CD4-positive, alpha-beta T cell treated with Interleukin-12 subunit alpha and Interleukin-12 subunit beta, for 1 hour (primary cell): ENCODE measurements at places on chromosomes 2 and 18.
A peak's percentile ranks its signal among the peaks of the same experiment; 100 is the strongest.

DNA sequence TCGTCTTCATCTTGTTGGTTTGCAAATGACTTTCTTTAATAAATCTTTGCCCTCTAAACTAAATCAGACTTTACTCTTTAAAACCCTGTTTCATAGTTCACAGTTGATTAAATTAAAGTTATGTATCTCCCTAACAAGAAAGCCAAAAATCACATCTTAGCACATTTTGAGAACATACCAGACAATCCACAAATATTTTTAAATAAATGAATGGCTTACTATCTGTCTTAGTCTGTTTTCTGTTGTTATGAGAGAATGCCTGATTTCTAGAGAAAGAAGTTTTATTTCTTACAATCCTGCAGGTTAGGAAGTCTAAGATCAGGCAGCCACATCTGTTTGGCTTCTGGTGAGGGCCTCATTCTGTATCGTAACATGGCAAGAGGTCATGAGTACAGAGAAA is 1090.2 kb upstream of the PIK3C3 start:
- no peak for DNase-seq

DNA sequence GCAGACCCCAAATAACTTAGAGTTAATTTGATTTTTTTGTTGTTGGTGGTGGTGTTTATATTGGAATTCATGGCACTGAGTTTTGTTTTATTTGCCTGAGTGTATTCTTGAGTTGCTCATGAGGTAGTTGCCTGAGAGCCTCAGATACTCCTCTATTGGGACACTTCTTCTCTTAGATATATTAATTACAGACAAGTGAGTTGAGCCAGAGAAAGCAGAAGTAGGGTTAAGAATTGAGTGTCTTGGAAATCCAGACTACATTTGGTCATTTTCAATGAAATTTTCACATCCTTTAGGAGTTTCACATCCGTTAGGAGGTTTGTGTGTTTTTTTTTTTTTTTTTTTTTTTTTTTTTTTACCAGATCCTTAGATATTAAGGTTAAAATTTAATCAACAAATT is 29.0 kb downstream of the FMNL2 start:
- DNase-seq, result no peak

- no peak for DNase-seq
Measured at GRCh38 chr2:11201969-11202368, 46.7 kb downstream of the SLC66A3 start.

- DNase-seq, result no peak
Measured at GRCh38 chr2:194271293-194271961, 1385.6 kb upstream of the SLC39A10 start.

- no peak for DNase-seq
Measured at GRCh38 chr2:237729681-237730475, 68.7 kb upstream of the RBM44 start.

- DNase-seq, result no peak
Measured at GRCh38 chr2:48278590-48278989, 251.4 kb upstream of the STON1 start.

DNA sequence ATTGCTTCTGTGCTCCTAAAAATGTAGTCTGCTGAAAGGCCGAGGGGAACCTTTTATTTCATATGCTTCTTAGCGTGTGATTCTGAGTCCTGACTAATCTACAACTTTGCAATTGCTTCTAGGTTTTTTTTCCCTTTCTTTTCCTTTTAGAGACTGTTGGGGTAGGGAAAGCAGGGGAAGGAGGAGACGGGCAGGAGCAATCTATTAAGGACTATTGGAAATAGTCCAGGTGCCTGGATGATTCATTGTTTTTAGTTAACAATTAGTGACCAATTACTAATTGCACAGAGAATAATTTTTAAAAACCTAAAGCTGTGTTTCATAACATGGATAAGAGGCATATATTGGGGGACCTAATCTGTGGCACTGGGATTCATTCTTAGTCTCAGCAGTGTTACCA is 49.4 kb upstream of the STON1 start:
- DNase-seq, result no peak

- no peak for DNase-seq
Measured at GRCh38 chr2:31038385-31038784, 99.9 kb downstream of the GALNT14 start.

GRCh38 chr2:88254437-88255091 is 84.4 kb downstream of the THNSL2 start:
- DNase-seq, result no peak

- no peak for DNase-seq
Measured at GRCh38 chr2:10814571-10815331, 2.2 kb upstream of the PDIA6 start.

GRCh38 chr2:233079473-233079877 is 19.3 kb downstream of the INPP5D start:
- DNase-seq, result peak; percentile 52

DNA sequence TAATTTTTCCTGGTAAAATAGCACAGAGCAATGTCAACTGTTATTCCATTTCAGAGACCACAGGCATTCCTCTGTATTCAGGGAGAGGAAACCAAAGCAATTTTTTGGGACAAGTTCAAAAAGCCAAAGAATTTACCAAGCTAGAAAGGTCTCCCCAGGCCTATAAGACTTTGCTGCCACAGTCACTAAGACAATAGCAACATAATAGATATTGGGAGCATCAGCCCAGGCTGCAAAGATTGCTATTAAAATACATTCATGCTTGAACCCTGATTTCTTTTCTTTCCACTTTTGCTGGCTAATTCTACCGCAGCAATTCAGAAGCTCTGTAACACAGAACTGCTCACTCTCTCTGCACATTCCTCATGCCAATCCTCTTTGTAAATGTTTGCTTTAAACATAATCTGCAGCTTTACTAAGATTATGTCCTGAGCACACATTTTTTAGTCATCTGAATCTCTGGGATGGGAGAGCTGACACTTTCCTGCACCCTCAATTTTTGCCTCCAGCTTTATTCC is 76.3 kb downstream of the CLHC1 start:
- no peak for DNase-seq

GRCh38 chr2:114040826-114041225 is 150.9 kb downstream of the ACTR3 start:
- no peak for DNase-seq

DNA sequence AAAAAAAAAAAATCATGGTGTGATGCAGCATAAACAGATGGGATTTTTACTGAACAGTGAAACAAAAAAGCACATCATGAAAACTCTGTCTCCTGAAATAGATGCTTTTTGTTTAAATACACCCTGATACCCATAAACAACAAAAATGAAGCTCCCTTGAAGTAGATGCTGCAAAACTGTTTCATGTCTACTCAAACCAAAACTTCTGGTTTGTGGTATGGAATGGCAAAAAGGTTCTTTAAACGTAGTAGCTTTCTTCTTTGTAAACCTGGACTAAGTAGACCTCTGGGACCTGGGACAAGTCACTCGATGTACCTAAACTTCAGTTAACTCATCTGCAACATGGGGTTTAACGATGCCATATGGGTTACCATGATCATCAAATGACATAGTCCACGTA is 64.4 kb upstream of the RAPH1 start:
- no peak for DNase-seq

GRCh38 chr2:124213977-124214587 is 189.0 kb downstream of the CNTNAP5 start:
- DNase-seq, result no peak

DNA sequence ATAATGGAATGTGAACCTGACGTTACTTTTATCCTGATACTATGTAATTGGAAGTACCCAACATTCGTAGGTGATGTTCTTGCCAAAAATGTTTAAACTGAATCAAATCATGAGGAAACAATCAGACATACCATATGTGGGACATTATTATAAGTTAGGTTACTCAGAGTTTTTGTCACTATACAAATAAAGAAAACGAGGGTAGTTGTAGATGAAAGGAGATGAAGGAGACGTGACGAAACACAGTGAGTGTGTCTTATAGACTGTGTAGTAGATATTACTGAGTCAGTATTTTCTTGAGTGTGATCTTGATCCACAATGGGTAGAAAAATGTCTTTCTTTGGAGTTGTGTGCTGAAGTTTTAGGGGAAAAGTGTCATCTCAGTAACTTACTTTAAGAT is 176.8 kb downstream of the ZNF407 start:
- no peak for DNase-seq

- no peak for DNase-seq
Measured at GRCh38 chr2:233700028-233700635, 7.4 kb downstream of the UGT1A6 start.

- DNase-seq, result no peak
Measured at GRCh38 chr2:30796699-30797098, 10.5 kb downstream of the CAPN13 start.

- peak; percentile 27 for DNase-seq
Measured at GRCh38 chr18:23585007-23585871, 1.1 kb downstream of the NPC1 start.

DNA sequence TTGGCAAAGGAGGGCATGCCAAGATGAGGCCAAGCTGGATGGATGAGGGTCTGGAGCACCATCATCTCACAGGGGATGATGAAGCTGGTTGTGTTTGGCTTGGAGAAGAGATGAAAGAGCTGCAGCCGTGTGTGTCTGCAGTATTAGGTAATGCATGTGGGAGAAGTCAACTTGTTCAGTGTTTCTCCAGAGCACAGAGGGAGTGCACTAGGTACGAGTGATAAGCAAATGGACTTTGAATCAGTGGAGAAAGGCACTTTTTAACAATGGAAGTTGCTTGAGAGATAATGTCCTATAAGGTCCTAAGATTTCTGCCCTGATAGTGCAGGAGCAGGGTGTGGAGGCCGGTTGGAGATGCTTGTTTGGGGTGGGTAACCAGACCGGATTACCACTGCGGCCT is 36.0 kb downstream of the SLC14A2 start:
- DNase-seq, result no peak

- no peak for DNase-seq
Measured at GRCh38 chr2:148802448-148803220, 72.4 kb upstream of the KIF5C start.

DNA sequence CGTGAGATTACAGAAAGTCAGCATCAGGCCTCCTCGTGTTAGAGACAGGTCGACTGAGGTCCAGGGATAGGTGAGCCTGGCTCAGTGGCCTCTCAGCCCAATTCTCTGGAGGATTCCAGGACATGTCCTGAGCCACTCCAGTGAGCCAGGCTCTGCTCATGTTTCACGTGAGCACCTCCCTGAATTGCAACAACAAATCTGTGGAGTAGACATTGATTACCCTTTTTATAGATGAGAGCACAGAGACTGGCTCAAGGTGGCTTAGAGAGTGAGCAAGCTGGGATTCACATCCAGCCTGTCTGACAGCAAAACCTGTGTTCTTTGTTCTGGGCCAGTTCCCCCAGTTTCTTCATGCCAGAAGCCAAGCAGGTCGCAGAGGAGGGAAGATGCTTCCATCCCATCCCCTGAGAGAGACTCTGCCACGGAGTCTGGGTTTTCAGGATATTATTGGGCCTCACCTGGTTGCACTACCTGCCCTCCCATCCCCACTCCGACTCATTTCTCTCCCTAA is 46.4 kb downstream of the HS1BP3 start:
- DNase-seq, result no peak

- DNase-seq, result no peak
Measured at GRCh38 chr2:32732912-32733472, 105.1 kb downstream of the TTC27 start.

GRCh38 chr2:168901003-168901402 is at the start of gene G6PC2:
G6PC2 (plus strand) TSS chr2:168901291; CDS start chr2:168901332, 41 bp downstream.
- DNase-seq, result no peak

GRCh38 chr2:84424152-84424551 is 34.9 kb downstream of the SUCLG1 start:
- no peak for DNase-seq

DNA sequence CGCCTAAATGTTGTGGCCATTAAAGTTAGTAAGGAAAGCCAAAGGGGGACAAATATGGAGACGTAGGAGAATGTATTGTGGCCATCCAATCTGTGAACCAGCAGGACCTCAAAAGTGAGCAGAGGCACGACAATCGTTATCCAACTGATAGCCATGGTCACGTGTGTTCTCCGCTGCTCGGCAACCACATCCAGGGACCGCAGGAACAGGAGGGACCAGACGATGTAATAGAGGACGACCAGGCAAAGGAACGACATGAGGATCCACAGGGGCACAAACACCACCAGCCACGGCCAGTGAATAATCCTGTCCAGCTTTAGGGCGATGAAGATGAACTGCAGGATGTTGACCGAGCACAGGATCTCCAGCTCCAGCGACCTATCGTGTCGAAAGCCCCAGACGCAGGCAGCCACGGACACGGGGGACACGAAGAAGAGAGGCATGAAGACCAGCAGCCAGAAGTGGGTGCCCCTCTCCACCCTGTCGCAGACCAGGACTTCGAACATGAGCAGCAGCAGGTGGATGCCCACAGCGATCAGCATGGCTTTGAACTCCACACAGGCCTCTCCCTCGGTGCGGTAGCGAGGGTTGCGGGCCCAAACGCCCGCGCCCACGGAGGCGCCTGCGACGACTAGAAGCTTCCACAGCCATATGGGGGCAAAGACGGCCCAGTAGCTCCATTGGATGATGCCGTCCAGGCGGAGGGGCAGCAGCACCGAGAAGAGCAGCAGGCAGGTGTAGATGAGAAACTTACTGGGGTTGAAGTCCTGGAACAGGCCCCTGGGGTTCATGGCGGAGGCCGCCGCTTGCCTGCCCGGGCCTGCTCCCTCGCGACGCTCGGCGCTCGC is 790 bp downstream of the TMEM185B start:
- DNase-seq, result no peak

- DNase-seq, result no peak
Measured at GRCh38 chr2:126771094-126771493, 115.1 kb downstream of the GYPC start.

DNA sequence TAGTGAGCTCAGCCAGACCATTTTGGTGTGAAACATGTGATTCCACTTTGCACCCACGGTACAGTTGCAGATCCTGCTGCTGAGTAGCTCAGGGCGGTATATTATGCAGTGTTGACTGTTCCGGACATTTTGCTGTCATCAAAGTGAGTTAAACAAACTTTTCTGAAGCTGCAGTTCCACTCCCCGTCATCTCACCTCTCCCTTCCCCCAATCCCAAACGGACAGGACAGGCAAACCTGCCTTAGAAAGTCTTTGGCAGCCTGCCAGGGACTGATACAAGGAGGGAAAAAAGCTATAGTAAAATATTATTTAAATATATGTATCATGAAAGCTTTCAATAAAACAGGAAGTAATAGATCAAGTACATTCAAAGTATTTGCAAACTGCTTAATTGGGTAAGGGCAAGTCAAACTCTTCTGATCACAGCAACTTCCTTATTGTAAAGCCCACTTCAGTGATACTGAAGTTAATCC is 35.5 kb upstream of the SP5 start:
- no peak for DNase-seq

- DNase-seq, result peak; percentile 7
Measured at GRCh38 chr18:8706791-8707555, 1.6 kb downstream of the MTCL1 start.

DNA sequence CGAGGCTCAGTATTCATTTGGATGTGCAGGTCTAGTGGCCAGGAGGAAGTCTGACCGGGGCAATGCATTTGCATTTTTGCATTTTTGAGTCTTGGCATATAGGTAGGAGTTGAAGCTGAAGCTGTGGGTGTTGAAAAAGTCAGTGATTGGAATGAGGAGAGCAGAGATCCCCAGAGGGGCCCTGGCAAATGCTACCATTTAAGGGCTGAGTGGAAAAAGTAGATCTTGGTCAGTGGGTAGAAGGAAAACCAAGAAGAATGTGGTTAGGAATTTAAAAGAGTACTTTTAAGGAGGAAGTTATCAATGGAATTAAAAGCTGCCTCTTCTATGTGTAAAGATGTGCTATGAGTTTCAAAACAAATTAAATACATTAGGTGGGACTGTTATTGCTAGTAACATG is 143.0 kb downstream of the ZEB2 start:
- DNase-seq, result no peak

- no peak for DNase-seq
Measured at GRCh38 chr2:229641676-229642075, 72.7 kb downstream of the DNER start.

- no peak for DNase-seq
Measured at GRCh38 chr2:96934831-96935540, 51.4 kb downstream of the FAM178B start.

- no peak for DNase-seq
Measured at GRCh38 chr2:46195819-46196218, 101.4 kb upstream of the EPAS1 start.
